Activated CD4-positive, alpha-beta T cell treated with anti-CD3 and anti-CD28 coated beads for 24 hours (primary cell): ENCODE measurements at places on chromosomes 5 and 9.

- no peak for DNase-seq
Measured at GRCh38 chr5:80072103-80073073, 37.2 kb downstream of the THBS4 start.

DNA sequence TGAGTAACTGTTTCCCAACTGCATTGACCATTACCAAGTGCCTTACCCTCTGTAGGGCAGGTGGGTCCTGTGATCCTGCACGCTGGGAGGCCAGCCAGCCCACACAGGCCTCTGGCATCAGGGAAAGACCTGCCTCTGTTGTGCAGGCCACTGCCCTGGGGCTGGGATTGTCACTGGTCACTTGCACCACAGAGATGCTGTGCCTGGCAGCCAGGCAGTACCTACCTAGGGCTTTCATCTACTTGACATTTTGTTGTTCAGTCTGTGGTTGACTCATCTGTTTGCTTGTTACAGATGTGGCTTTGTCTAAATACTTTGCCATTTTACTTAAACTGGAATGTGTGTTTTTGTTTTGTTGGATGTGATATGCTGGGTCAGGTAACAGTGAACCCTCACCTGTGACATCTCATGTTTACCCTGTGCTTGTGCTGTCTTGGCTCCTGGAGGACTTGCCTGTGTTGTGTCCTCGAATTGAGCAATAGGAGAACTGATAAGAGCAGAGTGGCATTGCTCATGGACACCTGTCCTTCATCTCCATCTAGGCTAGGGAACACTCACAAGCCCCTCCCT lies 32.8 kb downstream of the SECISBP2 start:
- DNase-seq, result no peak

DNA sequence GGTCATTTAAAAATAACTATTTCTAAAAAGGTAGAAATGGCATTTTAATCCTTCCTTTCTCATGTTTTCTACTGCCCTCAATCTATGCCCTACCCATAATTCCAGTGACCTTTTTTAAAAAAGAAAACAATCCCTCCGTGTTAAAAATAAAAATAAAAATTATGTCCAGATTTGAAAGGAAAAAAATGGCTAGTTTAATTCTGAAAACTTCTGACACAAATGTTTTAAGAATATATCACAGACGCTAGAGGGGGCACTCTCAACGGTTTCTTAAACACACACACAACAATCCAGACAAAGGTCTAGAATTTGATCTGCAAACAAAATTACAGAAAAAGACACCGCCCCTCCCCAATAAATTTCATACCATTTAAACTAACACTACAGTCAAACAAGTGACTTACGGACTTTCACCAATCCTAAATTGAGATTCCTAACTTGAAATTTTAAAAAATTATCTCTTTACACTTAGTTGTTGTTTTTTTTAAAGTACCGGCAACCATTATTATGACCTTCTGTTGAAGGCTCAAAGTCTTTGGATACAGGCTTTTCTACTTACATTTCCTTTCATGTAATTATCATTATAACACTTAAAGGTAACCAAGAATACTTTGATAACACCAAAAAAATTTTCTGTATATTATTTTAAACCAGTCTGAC lies 38.2 kb downstream of the CLINT1 start:
- DNase-seq, result no peak

GRCh38 chr9:93262537-93263310 lies 78.8 kb downstream of the WNK2 start:
- no peak for DNase-seq

GRCh38 chr9:71680189-71680980 lies 87.9 kb downstream of the CEMIP2 start:
- no peak for DNase-seq

DNA sequence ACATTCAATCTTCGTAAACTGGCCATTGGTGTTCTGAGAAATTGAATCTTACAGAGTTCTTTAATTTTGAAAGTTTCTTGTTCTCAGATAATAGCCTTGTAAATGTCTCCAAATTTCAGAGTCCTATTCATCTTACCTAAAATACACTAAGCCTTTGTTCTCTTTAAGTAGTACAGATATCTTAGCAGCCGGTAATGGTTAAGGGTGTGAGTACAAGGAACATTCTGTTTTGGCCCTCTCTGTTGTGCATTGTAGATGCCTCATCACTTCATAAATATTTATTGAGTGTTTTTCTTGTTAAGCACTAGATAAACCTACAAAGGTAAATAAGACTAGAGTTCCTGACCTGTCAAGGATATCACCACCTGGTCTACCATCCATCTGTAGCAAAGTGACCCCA lies 35.2 kb downstream of the ZCCHC7 start:
- no peak for DNase-seq

GRCh38 chr5:1881098-1881572 lies 1.6 kb downstream of the IRX4 start:
- no peak for DNase-seq

- DNase-seq, result no peak
Measured at GRCh38 chr5:108637134-108637533, 110.6 kb upstream of the FER start.

- DNase-seq, result no peak
Measured at GRCh38 chr5:165333623-165334022, 1828.2 kb downstream of the MAT2B start.

GRCh38 chr5:158895588-158895987 lies 204.1 kb downstream of the EBF1 start:
- DNase-seq, result no peak

GRCh38 chr5:170627271-170627670 lies 123.5 kb downstream of the KCNIP1 start:
- DNase-seq, result no peak

DNA sequence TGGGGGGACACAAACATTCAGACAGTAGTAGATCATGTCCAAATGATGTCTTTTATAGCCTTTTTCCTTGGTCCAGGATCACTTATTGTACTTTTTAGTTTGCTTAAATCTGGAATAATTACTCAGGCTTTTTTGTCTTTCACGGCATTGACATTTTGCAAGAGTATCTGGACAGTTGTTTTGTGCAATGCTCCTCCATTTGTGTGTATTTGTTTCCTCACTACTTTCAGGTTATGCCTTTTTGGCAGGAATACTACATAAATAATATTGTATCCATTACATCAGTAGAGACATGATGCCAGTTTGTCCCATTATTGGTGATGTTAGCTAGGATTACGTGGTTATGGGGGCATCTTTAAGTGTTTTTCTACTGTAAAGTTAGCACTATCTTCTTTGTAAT lies 238.3 kb downstream of the MAN2A1 start:
- DNase-seq, result no peak

DNA sequence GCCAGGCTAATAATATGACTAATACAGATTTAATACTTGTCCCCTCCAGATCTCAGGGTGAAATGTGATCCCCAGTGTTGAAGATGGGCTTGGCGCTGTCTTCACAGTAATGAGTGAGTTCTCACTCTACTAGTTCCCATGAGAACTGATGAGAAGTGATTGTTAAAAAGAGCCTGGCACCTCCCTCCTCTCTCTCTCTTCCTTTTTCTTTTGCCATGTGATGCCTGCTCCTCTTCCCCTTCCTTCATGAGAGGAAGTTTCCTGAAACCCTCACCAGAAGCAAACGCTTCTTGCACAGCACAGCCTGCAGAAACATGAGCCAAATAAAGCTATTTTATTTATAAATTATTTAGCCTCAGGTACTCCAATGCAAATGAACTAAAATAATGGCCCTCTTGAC lies 55.2 kb downstream of the GLDC start:
- DNase-seq, result no peak

DNA sequence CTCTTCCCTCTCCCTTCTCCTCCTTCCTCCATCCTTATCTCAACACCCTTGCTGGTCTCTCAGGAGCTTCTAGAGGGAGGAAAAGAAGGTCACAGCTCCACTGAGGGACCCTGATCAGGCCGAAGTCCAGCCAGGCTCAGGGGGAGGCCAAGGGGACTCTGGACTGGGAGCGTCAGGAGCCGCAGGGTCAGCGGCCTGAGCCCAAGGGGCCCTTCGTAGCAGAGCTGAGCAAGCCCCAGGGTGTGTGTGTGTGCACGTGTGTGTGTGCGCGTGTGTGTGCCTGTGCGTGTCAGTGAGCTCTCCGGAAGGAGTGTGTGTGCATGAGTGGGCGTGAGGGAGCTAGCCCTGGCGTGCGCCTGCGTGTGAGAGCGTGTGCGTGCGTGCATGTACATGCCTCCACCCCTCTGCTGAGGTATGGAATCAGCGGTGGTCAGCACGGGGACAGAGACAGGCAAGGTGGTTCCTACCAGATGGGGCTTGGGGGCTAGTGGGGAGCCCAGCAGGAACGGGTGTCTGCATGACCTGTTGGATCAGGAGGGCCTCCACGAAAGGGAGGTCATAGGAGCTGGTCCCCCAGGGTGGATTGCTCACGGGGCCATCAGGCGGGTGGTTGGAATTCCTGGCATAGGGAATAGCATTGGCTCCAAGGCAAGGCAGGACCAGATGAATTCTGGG lies 10.0 kb upstream of the AGPAT2 start:
- no peak for DNase-seq

DNA sequence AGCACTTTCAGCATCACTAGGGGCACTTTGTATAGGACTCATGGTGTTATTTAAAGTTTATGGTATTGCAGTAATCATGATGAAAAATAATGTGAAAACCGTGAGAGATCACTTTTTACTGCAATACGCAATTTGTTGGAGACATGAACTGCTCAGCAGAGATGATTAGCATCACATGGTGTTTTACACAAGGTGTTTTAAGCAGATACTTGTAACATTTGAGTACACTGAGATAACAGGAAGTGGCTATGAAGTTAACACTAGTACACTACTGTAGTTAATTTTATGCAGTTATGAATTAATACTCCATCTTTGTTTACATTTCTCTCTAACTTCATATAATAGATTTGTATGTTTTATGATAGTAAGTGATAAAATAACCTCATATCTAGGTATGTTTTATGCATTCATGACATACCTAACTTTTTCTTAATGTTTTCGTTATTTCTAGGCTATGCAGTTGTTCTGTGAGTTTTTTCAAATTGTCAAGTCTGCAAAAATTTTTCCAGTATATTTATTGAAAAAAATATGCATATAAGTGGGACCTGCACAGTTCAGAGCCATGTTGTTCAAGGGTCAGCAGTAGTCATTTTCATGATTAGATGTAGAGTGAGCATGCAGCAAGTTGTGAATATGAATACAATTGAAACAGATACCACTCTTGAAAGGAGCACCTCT lies 13.0 kb downstream of the SUB1 start:
- DNase-seq, result no peak

DNA sequence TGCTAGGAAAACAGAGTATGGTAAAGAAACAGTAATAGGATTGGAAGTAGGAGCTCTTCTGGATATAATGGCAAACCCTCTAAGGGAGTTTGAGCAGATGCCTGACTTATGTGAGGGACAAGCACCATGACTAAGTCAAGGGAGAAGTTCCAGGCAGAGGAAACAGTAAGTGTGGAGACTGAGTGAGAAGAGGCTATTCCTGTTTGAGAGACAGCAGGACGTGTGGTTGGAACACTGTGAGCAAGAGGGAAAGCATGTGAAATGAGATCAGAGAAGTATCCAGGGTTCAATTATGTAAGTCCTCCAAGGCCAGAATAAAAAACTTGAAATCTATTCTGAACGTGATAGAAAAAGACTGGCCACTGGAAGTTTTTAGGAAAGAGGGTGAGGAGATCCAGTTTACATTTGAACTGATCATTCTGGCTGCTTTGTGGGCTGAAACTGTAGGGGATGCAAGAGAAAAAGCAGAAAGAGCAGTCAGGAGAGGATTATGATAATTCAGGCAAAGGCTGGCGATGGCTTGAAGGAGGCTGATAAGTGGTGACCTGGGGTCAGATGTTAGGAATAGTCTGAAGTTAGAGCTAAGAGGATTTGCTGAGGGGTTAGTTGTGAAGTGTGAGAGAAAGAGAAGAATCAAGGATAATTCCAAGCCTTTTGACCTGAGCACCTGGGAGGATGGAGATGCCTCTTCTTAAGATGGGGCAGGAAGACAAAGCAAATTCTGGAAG lies 19.2 kb downstream of the DMAC1 start:
- DNase-seq, result no peak

DNA sequence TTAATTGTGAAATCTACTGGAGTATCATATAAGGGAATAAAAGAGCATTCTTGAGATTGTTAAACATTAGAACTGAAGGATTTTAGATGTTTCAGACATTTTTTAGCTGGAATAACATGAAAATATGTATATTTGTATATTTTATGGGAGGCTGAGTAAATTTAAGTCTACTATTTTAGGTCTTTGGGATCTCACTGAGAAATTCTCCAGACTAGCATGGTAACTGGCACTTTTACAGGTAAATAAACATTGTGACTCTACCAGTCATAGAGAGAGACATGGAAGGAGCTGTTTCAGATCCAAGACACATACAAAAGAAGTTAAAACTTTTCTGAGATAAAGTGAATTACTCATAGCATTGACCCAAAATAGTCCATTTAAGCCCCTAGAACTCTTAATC lies 59.4 kb downstream of the NDUFAF2 start:
- DNase-seq, result no peak

DNA sequence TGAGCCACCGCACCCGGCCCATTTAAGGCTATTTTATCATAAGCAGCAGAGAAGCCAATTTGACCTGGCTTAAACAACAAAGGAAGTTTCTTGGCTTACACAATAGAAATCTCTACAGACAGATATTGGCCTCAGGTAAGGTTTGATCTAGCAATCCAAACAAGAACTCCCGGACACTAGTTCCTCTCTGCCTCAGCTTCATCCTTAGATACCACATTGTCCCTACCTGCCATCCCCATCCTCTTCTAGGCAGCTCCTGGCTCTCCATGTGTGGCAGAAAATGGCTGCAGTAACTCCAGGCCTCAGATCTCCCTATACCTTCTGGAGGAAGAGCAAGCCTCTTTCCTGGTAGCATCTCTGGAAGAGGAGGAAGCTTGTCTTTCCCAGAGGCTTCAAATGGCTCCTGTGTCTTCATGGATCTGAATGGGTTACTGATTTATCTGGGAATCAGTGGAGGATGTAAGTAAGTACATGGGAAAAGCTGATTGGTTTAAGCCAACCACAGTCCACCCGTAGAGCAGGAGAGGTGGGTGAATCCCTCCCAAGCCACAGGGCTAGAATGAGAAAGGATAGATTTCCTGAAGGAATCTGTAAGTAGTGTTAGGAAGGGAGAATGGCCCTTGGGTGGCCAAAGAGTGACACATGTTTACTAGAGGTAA lies 26.7 kb upstream of the AOPEP start:
- DNase-seq, result no peak

GRCh38 chr9:127403507-127404192 lies 6.7 kb downstream of the SLC2A8 start:
- no peak for DNase-seq

GRCh38 chr9:74503666-74504065 lies 6.5 kb downstream of the RORB start:
- DNase-seq, result no peak

DNA sequence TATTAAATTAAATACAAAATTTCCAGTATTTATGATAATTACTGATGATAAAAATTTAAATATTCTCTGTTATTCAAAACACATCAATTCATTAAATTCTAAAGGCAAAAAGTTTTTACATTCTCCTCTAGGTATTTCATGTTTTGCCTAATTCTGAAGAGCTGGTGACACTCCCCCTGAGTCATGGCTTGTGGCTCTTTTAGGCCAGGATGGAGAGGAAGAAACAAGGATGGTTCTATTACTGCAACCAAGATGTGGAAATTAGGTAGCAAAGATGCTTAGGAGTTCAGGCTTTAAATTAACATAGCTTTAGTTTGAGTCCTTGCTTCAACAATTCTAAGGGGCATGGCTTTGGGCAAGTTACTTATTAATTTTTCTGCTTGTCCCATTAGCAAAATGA lies 1295.8 kb downstream of the EFNA5 start:
- no peak for DNase-seq
